ENCODE measurements at places on chromosomes 6 and 20. TPM values are rescaled to one million over a fixed set of nuclear protein-coding genes. Genes with fewer than 3 reads are reported as not detected.

- no peaks in the 10 kb centered on the region for H3K4me1 ChIP-seq
- no peak overlapping the region for H3K27ac ChIP-seq
- no peak overlapping the region for H3K4me3 ChIP-seq
- DNase-seq = no peak
These were observed 86.6 kb upstream of the STXBP5 start for GRCh38 chr6:147117580-147117979.

GRCh38 chr6:106300944-106301343, 24.6 kb downstream of the ATG5 start:
- H3K36me3 ChIP-seq = no peaks in the 10 kb centered on the region
- no peaks in the 10 kb centered on the region for H3K27me3 ChIP-seq
- H3K4me1 ChIP-seq = no peaks in the 10 kb centered on the region
- no peak for DNase-seq
- no peak overlapping the region for H3K27ac ChIP-seq
- no peak overlapping the region for H3K4me3 ChIP-seq

DNA sequence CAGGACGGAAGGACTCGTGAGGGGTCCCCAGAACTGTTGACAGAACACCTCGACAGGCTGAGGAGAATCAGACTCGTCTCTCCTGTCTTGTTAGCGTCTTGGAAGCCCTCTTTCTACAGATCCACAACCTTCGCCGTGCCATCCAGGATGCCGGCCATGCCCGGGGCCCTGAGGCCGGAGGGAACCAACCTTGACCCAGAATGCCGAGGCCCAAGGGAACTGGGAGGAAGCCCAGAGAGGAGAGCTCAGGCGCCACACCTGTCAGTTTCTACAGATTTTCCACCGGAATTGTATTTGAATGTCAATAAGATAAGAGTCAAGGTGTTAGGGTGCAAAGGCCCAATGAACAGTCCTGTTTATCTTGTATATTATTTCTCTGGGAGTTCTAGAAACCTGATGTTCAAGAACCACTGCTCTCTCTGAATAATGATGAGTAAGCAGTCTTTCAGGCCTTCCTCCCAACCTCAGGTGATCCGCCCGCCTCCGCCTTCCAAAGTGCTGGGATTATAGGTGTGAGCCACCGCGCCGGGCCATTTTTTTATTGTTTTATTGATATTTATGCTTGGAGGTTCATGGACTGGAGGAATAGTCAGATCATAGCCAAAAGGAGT, 799 bp upstream of the ME1 start:
- H3K27ac ChIP-seq = no peak overlapping the region
- DNase-seq = no peak
- H3K36me3 ChIP-seq = no peaks in the 10 kb centered on the region
- no peaks in the 10 kb centered on the region for H3K27me3 ChIP-seq
- H3K4me1 ChIP-seq = no peaks in the 10 kb centered on the region
- peak overlapping the region; percentile 59 for H3K4me3 ChIP-seq

The WFDC12 gene
- total RNA-seq = not detected

GRCh38 chr6:92617721-92618120, 801.6 kb downstream of the EPHA7 start:
- no peaks in the 10 kb centered on the region for H3K4me1 ChIP-seq
- no peaks in the 10 kb centered on the region for H3K27me3 ChIP-seq
- H3K27ac ChIP-seq = no peak overlapping the region
- H3K36me3 ChIP-seq = no peaks in the 10 kb centered on the region
- H3K4me3 ChIP-seq = no peak overlapping the region
- DNase-seq = no peak

- H3K27ac ChIP-seq = no peak overlapping the region
- no peaks in the 10 kb centered on the region for H3K27me3 ChIP-seq
- no peak overlapping the region for H3K4me3 ChIP-seq
- H3K36me3 ChIP-seq = no peaks in the 10 kb centered on the region
These were observed 241.9 kb upstream of the STXBP5 start for GRCh38 chr6:146962329-146962728.

DNA sequence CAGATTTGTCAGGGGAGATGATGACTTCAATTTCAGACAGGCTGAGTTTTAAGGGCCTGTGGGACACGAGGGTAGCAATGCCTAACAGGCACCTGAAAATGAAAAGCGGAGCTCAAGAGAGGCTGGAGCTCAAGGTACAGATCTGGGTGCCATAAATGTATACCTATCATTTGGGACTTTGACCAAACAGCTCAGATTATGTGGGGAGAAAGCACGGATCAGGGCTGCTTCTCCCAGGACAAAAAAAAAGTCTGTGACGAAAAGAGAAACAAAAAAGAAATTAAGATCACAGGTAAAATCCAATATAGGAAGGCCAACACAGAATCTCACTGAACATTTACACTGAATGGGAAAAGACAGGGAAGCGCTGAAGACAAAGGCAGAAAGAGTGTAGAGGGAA, 1.9 kb downstream of the PRELID3B start:
- H3K27me3 ChIP-seq = no peaks in the 10 kb centered on the region
- H3K27ac ChIP-seq = no peak overlapping the region
- H3K4me1 ChIP-seq = no peaks in the 10 kb centered on the region
- no peak overlapping the region for H3K4me3 ChIP-seq

DNA sequence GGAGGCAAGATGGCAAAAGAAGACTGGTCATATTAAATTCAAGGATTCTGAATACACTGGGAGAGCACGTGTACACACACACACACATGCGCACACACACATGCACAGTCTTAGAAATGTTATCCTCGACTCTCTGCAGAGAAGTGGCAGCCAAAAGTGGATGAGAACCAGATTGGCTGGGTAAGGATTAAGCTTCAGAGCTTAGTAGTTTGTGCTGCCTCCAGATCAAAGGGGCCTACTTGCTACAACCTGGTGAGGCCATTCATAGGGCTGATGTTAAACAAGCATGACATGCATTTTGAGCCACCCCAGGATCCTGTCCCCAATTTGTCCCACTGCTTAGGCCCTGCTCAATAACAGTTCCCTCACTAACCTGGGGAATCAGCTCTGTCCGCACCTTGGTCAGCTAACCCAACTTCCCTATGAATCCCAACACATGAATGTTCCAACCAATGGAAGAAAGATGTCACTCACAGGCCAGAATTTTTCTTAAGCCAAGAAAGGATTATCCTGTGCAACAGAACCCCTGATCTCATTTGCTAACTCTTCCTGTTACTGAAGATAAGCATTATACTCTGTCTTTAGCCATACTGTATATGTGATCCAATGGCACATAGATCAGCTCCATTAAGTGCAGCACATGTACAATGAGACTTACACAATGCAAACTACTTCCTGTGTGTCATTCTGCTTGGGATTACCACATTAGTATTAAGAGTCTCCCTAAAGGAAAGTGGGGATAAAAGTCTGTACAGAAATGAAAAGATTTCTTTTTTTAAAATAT, 31.0 kb downstream of the TOMM6 start:
- no peaks in the 10 kb centered on the region for H3K4me1 ChIP-seq
- no peaks in the 10 kb centered on the region for H3K36me3 ChIP-seq
- H3K27ac ChIP-seq = no peak overlapping the region
- no peak for DNase-seq
- no peak overlapping the region for H3K4me3 ChIP-seq

- no peak overlapping the region for H3K27ac ChIP-seq
- no peaks in the 10 kb centered on the region for H3K4me1 ChIP-seq
- no peaks in the 10 kb centered on the region for H3K36me3 ChIP-seq
- H3K4me3 ChIP-seq = no peak overlapping the region
- H3K27me3 ChIP-seq = no peaks in the 10 kb centered on the region
These were observed 2.8 kb upstream of the FAM83C start for GRCh38 chr20:35295058-35295457.

- H3K27me3 ChIP-seq = no peaks in the 10 kb centered on the region
- H3K4me3 ChIP-seq = no peak overlapping the region
- no peak overlapping the region for H3K27ac ChIP-seq
- no peak for DNase-seq
These were observed 106.7 kb upstream of the NHSL1 start for GRCh38 chr6:138605958-138606357.

The BANF2 gene
- total RNA-seq = not detected

GRCh38 chr20:23245553-23246181, 104.9 kb upstream of the NXT1 start:
- H3K27me3 ChIP-seq = no peaks in the 10 kb centered on the region
- peak; percentile 25 for DNase-seq

The NNAT gene
- 10.5 TPM for total RNA-seq
